ENCODE measurements at places on chromosomes 2 and 18.

- DNase-seq: no peak
Measured at GRCh38 chr18:28183418-28184078, 6.6 kb upstream of the CDH2 start.

GRCh38 chr18:31497836-31498573, at the start of gene DSG2:
DSG2 (plus strand) TSS chr18:31498177; CDS start chr18:31498252, 75 bp downstream.
- DNase-seq: no peak

- no peak for DNase-seq
Measured at GRCh38 chr2:153834662-153835061, 37.1 kb upstream of the GALNT13 start.

DNA sequence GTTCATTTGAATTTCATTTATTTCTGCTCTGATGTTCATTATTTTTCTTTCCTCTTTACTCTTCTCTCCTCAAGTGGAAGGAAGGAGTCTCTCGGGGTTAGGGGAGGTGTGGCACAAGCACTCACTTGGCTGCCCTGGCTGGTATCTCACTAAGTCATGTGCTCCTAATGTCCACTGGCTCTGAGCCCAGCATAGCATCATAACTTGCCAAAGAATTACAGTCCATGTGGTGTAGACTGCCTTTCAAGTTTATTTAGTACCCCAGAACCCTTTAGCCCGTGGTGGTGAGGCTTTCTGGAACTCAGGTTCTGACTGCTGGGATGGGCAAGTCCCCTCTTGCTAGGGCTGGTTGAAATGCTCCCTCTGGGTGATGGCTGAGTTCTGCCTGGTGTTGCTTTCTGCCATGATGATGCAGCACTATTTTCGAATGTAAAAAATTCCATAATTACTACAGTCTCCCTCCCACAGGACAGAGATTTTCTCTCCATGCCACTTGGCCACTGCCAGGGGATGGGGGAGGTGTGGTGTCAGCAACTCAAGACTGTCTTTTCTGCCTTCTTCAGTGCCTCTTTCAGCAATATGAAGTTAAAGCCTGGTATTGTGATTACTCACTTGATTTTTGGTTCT, 22.2 kb downstream of the SPAG16 start:
- DNase-seq: no peak

- DNase-seq: no peak
Measured at GRCh38 chr2:162057426-162057825, 16.6 kb downstream of the DPP4 start.

DNA sequence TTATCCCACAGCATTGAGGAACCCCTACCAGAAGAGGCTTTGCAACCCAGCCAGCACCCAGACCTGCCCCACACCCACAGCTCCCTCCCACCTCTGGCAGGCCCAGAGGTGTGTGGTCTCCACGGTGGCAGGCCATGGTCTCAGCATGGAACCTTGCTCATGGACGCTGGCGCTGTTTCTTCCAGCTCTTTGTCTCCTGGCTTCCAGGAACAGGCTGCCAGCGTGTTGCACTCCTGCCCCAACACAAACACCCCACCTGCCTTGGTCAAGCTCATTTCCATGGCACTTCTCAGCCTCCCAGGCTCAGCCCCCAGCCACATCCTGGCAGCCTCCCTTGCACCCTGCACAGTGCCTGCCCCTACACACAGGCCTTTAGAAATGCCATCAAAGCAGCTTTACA, 31.7 kb downstream of the EN1 start:
- DNase-seq: no peak

DNA sequence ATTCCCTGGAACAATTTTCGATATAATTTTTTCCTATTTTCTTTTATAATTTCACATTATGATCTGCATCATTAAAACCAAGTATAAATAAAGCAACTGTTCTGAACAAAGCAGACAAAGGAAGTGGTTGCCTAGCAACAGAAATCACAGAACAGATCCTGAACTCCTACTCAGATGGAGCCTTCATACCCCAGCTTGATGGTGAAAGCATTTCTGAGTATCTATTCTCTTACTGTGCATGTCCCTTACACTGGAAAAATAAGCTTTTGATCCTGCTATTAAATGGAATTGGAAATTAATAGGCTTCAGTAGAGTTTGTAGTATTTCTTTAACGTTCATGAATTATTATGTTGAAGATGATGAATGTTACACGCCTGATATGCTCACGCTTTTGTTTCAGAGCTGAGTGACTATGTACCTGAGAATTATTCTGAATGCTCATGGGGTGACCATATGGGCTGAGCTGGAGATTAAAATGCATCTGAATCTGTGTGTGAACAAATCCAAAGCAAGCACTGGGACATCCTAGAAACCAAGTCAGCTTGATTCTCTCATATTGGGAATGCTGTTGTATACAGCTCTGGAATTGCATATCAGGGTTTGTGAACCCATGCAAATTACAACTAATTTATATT, 254.0 kb downstream of the KCNJ3 start:
- DNase-seq: no peak

DNA sequence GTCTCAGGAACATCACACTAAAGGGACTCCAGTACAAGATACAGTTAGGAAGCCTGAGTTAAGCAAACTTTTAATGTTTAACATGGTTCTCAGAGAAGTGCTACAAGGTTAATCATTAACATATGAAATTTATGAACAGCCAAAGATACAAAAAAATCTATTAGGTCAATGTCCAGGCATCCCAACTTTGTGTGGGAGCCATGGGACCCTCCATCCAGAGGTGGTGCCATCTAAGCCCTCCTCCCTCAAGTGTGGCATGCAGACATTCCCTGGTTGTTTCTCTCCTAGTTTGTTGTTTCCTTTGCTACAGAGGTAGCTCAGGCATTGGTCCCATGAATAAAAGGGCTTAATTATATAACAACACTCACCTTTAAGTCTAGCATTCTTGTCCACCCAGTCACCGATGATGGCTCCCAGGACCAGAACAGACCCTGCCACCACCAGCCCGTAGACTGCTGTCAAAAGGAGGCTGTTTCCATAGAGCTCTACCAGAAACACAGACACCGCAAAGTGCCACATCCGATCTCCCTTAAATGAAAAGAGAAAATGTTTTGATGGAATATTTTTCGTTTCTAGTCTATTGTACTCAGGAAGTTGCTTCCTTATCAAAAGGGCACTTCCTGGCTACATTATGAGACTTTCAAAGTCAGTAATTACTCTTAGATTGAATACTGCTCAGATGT, 5.7 kb downstream of the SLC40A1 start:
- DNase-seq: no peak

DNA sequence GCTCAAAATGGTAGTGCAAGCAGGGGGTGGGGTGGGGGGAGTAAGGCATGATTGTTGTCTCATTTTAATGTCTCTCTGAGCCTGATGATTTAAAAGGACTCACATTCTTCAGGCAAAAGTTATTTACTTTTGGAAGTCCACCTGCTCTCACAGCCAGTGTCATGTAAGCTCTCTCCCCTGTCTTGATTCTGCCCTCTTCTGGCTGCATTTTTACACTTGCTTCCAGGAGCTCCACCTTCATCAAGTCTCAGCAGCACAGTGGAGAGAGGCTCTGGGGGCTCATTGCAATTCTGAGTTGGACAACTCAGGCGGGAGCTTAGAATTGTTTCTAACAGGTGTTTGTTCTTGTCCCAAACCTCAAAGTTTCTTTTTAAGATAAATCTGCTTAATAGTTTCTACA, 39.2 kb downstream of the GNAL start:
- no peak for DNase-seq

Measured in CD4-positive, CD25-positive, alpha-beta regulatory T cell (primary cell).